Inflammatory macrophage treated with lipopolysaccharide for 1 hour (primary cell): ENCODE measurements at places on chromosomes 13 and 19.

GRCh38 chr13:92172191-92172590, 773.8 kb downstream of the GPC5 start:
- no peak for DNase-seq

DNA sequence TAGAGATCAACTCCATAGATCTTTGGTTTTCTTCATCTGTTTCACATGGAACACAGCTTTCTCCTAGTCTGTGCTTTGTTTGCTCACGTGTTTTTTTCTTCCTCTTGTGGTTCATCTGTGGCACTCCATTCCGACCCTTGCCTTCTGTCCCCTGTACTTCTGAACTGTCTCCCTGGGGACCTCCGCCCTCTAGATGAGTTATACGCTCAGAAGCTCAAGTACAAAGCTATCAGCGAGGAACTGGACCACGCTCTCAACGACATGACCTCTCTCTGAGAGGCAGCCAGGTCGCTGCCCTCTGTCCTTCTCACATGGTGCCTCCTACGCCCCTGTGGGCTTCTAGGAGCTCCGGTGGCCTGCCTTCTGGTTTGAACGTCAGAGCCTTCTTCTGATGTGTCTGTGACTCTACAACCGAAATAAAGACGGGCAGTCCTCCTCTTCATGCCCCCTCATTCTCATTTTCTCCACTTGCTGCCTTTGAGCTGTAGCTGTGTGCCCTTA, 16.6 kb upstream of the RAB8A start:
- no peak for DNase-seq

GRCh38 chr19:50331221-50331993, 2.2 kb upstream of the KCNC3 start:
- no peak for DNase-seq

DNA sequence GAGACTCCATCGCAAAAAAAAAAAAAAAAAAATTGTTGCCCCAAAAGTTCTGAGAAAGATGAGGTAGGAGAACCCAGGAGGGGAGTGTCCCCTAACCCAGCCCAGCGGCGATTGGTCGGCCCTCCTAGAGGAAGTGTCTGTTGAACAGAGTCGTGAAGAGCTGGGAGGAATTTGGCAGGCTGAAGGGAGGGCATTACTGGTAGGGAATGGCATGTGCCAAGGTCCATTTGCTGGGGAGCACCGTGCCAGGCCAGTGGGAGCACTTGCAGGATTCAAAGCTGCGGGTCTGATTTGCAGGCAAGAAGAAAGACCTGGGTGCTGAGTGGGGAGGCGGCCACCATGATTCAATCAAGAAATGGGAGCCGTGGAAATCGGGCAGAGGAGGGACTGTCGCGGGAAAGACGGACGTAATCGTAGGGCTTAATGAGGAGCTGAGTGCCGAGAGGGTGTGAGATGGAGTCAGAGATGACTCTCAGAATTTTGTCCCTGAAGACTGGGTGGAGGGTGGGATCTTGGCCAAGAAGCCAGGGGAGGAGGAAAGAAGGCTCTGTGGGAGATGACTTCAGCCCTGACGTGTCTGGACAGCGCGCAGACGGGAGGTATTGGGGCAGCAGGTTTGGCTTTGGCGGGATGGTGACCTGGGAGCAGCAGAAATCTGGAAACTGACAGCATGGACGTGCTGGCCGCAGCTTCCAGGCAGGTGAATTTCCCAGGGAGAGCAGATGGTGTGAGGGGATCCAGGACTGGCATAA, 15.4 kb downstream of the CERS4 start:
- no peak for DNase-seq

- no peak for DNase-seq
These were observed 261.1 kb downstream of the TBC1D4 start for GRCh38 chr13:75220861-75221260.
